T-cell (primary cell): ENCODE measurements at places on chromosomes 6 and 20.
A peak's percentile ranks its signal among the peaks of the same experiment; 100 is the strongest.

DNA sequence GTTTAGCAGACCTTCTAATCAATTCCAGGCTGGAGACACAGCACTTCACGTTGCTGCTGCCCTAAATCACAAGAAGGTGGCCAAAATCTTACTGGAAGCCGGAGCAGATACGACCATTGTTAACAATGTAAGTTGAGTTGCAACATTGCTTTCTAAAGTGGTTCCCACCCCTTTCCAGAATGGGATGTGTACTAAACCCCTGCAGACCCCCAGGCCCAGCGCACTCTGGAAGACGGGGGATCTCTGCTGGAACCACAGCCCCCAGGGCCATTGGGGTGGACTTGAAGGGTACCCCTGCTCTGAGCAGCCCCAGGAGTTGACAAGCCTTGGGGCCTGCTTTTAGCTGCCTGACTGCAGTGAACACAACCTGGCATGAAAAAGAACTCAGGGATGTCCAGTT is 22.0 kb downstream of the LYRM2 start:
- no peak for DNase-seq

DNA sequence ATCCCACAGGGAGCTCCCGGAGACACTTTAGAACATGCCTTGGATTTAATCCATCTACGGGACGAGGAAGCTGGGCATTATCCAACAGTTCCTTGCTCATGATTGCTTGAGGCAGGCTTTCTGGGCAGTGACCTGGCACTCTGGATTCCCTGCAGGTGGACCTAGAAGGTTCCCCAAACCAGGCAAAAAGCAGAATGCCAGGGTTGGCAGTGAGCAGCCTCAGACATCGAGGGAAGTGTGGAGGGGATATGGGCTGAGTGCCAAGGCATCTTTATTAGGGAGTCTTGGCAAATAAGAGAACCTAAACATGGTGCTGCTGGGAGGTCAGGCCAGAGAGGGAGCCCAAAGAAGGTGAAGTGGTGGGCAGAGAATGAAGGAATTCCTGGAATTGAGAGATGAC is 158.5 kb downstream of the CD83 start:
- no peak for DNase-seq

- no peak for DNase-seq
Observed at GRCh38 chr20:58645412-58645968, 5.6 kb upstream of the STX16 start.

DNA sequence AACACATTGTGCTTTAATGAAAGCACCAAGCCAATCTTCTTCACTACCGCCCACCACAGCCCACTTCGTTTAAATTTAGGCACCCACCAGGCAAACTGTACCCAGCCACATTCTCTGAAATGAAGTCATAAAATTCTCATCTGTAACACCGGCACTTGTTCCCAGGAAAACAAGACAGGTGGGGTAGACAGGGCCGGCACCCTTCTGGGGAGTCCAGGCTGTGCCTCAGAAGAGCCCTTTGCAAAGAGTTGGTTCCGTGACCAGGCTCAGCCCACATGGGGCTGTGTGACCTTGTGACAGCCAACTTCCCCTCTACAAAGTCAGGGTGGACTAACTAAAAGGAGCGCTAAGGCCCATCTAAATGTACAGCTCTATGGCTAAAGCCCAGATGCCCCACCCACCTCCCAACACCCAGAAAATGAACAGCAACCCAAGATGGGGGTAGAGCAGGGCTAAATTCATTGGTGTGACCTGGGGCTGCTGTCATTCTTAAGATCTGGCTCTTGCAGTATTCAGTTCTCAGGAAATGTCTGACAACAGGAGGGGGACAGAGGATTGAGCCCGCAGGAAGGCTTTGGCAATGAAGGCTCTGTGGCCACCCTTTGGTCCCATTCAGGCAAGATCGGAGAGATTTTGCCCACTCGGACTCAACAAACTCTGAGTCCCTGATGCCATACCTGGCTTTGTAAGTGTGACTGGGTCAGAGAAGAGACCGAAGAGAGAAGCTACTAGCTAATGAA is 56.7 kb downstream of the TRERF1 start:
- no peak for DNase-seq

DNA sequence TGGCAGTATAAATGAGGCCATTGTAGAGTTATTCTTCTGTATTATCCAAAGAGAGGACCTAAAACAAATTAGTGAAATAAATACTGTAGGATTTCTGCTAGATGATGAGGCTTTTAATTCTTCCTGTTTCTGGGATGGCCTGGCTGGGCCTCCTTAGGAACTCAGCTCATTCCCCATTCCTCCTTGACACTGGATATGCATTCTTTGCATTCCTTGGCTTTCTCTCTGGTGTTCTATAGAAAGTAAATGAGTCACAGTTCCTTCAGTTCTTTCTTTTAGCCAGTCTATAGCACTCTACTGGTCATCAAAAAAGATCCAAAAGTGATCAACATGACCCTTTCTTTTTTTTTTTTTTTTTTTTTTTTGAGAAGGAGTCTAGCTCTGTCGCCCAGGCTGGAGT is 8.6 kb downstream of the OR10C1 start:
- DNase-seq, result no peak

DNA sequence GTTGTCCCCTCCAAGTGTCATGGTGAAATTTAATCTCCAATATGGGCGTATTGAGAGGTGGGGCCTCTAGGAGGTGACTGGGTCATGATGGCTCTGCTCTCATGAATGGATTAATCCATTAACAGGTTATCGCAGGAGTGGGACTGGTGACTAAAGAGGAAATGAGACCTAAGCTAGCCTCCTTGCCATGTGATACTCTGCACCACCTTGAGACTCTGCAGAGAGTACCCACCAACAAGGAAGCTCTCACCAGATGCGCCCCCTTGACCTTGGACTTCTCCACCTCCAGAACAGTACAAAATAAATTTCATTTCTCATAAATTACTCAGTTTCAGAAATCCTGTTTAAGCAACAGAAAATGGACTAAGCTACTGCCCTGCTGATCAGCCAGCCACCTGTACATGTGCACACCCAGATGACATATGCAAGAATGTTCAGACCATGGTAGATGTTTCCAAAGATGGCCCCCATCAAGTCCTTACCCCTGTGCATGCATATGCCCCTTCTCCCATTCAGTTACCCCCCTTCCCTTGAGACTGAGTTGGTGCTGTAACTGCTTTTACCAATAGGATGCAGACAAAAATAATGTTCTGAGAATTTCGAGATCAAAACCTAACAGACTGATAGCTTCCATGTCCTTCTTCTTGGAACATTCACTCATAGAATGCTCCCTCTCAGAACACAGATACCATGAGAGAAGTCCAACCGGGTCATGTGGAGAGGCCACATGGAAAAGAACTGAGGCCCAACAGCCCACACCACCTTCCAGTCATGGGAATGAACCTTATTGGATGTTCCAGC is 28.4 kb downstream of the MAP3K5 start:
- no peak for DNase-seq

DNA sequence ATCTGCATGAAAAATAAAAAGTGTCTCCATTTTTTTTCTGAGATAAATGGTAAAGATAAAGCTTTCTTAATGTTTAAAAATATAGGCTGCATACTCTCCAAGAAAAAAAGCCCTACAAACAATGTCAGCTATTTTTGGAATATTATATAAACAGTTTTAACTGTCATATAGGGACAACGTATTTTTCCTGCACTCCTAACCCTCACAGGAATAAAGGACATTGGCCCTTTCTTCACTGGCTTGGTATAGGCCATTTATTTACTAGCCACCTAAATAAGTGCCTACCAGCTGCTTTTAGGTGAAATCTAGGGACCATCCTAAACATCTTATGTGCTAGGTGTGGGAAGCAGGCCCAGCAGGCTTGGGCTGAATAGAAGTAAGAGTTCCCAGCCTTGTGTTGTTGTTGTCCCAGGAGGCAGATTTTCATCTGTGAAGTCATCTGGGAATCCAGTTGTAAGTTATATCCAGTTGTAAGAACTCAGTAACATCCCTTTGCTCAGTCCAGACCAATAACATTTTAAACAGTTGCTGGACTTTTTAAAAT is 21.3 kb downstream of the FOXO3 start:
- DNase-seq, result no peak

GRCh38 chr20:51206032-51206662 is 183.2 kb upstream of the KCNG1 start:
- no peak for DNase-seq

GRCh38 chr6:51892339-51892738 is 195.1 kb downstream of the PKHD1 start:
- DNase-seq, result no peak

GRCh38 chr6:81789291-81789690 is 36.8 kb upstream of the TENT5A start:
- DNase-seq, result no peak

DNA sequence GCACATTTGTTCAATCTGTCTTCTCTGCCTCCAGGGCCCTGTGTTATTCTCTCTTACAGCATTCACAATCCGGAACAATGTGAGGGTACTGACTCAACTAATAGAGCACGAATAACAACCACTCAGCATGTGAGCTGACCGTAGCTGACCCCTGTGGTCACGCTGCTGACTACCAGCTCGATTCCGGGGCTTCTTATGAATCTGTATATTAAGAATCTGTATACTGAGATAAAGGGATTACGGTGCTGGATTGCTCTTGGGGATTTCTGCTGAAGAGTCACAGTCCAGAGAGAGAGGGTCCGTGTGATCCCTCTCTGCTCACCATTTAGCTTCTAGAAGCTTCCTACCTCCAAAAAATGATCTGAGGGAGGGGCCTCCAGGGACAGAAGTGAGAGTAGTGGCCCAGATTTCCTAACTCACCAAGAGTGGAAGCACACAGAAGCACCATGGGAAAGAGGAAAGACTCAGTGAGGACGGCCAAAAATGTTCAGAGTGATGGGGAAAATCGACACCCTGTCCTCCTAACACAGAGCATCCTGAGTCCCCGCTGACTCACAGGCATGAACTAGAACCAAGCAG is 156.2 kb downstream of the THBS2 start:
- DNase-seq, result no peak

- DNase-seq, result no peak
Observed at GRCh38 chr6:2632368-2632767, 118.4 kb downstream of the MYLK4 start.

- peak; percentile 51 for DNase-seq
Observed at GRCh38 chr6:32118782-32119628, 9.0 kb downstream of the ATF6B start.

DNA sequence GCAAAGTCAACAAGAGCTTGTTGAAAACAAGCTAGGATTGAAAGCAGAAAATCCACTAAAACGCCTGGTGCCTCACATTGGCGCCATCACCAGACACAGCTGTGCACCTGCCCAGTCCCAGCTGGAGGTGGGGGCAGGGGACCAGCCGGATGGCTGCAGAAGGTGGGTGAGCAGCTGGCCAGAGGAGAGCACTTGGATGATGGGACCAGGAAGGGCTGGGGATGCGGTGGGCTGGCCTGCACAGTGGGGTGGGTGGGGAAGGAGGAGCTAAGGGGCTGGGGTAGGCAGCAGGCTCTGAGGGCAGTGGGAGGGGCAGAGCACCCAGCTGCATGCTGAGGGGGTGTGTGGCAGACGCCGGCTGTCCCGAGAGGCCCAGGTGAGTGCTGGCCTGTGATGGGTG is 7.1 kb downstream of the CABLES2 start:
- no peak for DNase-seq

- DNase-seq, result no peak
Observed at GRCh38 chr6:16654701-16655100, 106.6 kb downstream of the ATXN1 start.

DNA sequence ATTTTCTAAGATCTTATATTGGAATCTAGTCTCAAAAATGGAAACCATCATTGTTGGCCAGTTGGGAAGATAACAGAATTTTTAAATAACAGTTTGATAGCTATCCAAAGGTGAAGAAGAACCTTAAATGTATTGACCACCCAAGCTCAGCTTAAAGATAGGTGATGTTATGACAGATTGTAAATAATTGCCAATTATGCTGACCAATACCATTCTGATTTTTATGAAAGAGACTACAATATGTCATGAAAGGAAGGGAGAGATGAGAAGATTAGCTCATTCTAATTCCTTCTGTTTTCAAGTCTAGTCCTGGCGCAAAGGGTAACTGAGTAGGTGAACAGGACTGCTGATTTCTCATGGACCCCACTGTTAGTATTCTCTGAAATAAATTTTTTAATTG is 5.7 kb upstream of the TAB2 start:
- no peak for DNase-seq

- no peak for DNase-seq
Observed at GRCh38 chr20:61901392-61902220, 164.1 kb downstream of the TAF4 start.

- DNase-seq, result no peak
Observed at GRCh38 chr6:53124131-53124800, 24.4 kb downstream of the GCM1 start.

GRCh38 chr20:55919319-55919718 is 86.0 kb downstream of the CBLN4 start:
- DNase-seq, result no peak

- DNase-seq, result no peak
Observed at GRCh38 chr6:154766288-154766687, 33.1 kb downstream of the SCAF8 start.

GRCh38 chr6:12943549-12943948 is 227.0 kb downstream of the PHACTR1 start:
- DNase-seq, result no peak

DNA sequence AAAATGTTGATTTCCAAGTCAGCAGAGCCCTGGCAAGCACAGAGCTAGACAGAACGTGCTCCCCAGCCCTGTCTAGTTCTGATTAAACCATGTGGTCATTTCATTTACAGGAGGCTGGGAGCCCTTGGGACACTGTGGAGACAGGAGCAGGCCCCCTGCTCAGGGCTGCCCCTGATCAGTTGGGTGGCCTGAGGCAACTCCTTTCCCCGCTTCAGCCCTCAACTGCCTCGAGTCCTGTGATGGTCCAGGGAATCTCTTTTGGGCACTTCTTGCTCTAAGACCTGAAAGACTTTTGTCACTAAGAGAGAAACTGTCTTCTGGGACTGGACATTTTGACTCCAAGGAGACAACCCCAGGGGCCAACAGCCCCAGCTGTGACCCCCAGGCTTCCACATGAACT is 13.5 kb downstream of the DYNLRB1 start:
- DNase-seq, result no peak

- DNase-seq, result no peak
Observed at GRCh38 chr20:9114709-9115108, 45.8 kb downstream of the PLCB4 start.

DNA sequence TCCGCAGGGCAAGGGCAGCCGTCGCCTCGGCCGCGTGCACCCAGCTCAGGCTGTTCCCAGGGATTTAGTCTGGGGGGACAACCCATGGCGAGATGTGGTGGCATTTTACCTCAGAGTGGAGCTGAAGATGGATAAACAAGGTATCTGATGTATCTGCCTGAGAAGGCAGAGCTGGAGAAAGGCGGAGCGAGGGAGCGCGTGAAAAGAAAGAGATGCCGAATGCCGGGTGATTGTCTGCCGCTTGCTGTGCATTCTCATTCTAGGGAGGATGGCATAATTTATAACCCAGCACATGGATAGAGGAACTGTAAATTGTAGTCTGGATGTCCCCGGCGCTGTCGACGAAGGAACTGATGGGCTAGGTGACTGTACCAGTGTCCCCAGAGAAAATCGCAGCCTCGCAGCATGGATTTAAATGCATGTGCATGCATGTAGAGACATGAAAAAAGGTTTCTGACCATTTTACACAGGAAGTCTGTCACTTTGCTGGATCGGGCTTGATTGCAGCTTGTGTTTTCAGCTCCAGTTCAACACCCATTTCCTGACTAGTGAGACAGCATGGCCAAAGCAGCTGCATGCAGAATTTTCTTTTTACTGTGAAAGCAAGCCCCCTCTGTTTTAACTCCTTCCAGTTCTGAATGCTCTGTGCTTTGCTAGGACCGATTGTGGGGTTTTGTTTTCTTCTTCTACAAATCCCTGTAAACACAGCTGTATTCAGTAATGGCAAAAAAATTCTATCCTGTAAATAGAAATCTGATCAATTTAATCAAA is 149.7 kb downstream of the PRL start:
- no peak for DNase-seq
